ENCODE measurements at places on chromosomes 12 and 14.
A peak's percentile ranks its signal among the peaks of the same experiment; 100 is the strongest.

- no peak for DNase-seq
These were observed 75.0 kb downstream of the DIP2B start for GRCh38 chr12:50579757-50580267.

DNA sequence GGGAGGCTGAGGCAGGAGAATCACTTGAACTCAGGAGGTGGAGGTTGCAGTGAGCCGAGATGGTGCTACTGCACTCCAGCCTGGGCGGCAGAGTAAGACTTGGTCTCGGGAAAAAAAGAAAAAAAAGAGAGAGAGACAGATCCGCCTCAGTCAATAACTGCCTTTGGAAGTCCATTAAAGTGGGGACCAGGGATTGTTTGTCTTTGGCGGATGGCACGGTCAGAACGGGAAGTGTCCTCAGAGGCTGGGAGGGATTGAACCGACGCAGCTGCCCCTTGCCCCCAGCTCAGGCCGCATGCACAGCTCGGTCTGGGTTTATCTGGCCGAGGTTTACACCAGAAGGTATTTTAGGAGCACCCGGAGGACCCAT lies 54.4 kb downstream of the TESC start:
- DNase-seq, result no peak

GRCh38 chr12:45559537-45559936 lies 170.0 kb upstream of the ARID2 start:
- no peak for DNase-seq

GRCh38 chr12:67916266-67916970 lies 72.8 kb upstream of the IFNG-AS1 start:
- no peak for DNase-seq

- no peak for DNase-seq
These were observed 130.1 kb upstream of the LHX5 start for GRCh38 chr12:113601656-113602263.

DNA sequence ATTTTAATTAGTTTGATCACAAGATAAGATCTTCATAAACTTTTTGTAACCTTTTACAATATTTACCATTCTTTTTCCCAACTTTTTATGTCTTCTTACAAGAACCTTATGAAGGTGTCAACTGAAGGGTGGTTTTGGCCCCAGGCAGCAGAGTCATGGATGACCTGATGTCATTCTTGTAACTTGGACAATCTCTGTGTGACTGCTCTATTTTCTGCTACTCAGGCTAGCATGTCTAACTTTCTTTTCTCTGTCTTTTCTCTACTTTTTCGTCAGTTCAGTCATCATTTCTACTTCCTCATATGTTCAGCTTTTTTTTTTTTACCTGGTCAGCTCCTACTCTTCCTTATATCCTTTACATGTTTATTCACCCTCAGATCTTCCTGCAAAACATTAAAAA lies 150.7 kb upstream of the PTPRQ start:
- DNase-seq, result no peak

DNA sequence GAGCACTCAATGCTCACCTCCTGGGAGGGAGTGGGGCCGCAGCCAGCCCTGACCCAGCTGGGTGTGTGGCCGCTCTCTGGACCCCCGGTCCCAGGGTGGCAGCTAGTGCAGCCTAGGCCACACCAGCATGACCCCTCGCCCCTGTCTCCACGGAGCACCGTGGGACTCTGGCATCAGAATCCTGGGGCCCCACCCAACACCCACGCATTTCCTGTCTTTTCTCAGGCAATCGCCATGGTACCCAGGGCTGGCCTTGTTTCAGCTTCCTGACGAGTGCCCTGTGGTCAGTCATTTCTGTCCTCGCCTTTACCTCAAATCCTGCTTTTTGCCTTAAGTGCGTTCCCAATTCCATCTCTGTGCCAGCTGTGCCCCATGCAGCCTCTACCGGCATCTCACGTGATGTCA lies 15.9 kb downstream of the PACS2 start:
- DNase-seq, result no peak

GRCh38 chr14:100828031-100828769 lies 2.3 kb downstream of the MEG3 start:
- DNase-seq, result peak; percentile 90

GRCh38 chr12:65640489-65640901 lies 183.8 kb upstream of the HMGA2 start:
- peak; percentile 33 for DNase-seq

DNA sequence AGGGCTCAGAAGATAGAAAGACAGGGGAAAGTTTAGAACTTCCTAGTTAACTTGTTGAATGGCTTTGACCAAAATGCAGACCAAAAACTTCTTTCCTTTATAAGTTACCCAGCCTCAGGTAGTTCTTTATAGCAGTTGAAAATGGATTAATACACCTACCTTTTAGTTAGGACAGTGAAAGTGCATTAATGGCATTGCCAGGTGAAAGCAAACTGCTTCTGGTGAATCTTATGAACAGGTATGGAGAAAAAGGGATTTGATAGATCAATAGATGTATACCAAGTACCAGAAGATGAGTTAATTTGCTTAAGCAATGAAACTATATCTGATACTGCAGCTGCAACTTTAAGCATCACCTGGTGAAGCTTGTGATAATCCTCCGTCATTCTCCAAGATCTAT lies 14.2 kb upstream of the STYK1 start:
- no peak for DNase-seq
